ENCODE measurements at places on chromosomes 4 and X. TPM values are rescaled to one million over a fixed set of nuclear protein-coding genes. Genes with fewer than 3 reads are reported as not detected.

GUCY1B1 gene
- total RNA-seq: 4.9 TPM

RENBP gene
- total RNA-seq: 2.1 TPM

DACH2 gene
- not detected for total RNA-seq

RHOXF1 gene
- not detected for total RNA-seq

CRMP1 gene
- 0.30 TPM for total RNA-seq
